Fibroblast of mammary gland (primary cell): ENCODE measurements at places on chromosomes 16 and 17.

DNA sequence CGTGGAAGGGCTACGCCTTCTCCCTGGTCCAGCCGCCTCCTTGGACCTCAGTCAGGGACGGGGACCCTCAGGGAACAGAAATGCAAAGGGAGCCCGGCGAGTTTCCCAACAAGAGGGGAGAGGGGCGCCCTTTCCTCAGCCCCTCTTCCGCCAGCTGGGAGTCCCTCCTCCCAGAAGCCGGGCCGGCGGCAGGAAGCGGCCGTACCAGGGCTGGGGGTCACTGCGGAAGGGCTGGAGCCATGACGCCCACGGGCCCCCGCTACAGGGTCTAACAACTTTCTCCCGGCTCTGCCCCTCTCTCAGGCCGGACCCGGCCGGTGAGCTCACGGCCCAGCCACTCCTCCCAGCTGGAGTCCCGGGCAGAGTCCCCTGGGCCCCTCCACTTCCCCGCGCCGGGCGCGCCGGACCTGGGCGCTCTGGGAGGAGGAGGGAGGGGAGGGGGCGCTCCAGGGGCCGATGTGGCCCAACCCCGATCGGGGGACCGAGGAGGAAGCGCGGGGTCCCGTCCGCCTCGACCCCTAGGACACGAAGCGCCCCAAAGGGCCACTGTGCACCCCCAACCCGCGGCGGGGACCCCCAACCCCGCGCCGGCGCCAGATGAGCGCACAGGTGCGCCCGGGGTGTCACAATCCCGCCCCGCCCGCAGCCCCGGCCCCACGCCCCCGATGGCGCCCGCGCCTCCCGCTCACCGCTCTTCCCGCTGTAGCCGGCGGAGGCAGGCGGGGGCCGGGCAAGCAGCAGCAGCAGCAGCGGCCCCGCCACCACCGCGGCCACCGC, 578 bp downstream of the PGAP6 start:
- no peak for DNase-seq

DNA sequence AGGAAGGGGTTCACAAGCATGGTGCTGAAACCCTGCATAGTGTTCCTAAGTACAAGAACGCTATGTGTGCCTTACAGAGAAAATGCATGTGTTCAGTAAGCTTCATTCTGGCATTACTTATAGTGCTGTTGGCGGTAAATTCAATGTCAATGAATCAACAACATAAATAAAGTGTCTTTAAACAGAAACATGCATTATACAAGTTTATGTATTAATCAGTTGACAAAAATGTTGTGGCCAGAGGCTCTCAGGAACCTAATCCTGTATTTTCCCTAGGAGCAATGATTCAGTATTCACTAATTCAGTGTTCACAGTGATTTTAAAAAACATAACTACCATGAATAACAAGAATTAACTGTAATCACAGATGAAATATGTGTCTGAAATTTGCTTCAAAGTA, 47.1 kb upstream of the MYOCD start:
- peak; percentile 83 for DNase-seq

GRCh38 chr16:30992931-30993816, 8.2 kb downstream of the HSD3B7 start:
- no peak for DNase-seq

DNA sequence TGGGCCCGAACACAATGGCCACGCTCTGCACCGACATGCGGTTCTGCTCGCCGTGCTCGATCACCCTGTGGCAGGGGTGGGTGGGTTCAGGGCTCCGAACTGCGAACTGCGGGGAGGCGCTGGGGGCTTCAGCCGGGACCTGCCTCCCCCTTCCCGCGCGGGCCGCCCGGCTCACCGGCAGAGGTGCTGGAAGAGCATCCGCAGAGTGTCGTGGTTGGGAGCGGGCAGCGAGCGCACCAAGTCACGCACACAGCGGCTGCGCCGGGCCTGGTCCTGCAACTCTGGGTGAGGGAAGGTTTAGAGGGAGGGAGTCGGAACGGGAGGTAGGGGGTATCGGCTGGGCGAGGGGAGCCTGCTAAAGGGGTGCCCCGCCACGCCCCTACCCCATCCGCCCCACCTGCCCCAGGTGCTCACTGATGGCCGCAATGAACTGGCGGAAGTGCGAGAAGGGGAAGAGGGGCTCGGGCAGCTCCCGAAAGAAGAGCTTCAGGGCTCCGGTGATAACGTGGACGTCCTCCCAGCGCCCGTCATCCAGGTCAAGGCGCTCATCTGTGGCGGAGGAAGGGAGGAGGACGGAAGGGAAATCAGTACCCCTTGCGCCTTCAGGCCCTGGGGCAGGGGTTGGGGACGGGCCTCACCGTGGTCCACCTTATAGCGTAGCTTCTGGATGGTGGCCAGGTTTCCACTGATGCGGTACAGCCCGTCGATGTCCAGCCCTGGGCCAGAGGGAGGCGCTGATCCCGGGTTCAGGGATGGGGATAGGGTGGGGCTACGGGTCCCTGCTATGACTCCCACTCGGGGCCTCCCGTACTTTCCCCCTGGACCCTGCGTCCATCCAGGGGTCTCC, 36.9 kb downstream of the ARHGAP27 start:
- no peak for DNase-seq

DNA sequence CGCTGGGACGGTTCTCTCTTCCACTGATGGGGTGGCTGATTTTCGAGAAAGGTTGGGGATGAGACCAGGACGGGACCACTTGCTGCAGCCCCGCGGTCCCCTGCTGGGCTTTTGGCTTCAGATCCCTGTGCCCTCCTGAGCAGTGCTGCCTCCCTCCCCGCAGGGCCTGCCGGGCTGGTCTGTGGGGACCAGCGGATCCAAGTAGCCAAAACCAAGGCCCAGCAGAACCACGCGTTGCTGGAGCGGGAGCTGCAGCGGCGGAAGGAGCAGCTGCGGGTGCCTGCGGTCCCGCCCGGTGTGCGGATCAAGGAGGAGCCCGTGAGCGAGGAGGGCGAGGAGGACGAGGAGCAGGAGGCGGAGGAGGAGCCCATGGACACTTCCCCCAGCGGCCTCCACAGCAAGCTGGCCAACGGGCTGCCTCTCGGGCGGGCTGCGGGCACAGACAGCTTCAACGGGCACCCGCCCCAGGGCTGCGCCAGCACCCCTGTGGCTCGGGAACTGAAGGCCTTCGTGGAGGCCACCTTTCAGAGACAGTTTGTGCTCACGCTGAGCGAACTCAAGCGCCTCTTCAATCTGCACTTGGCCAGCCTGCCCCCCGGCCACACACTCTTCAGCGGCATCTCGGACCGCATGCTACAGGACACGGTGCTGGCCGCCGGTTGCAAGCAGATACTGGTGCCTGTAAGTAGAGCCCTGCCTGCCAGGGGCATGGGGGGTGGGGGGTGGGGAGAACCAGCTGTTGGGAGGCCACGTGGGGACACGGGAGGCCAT, 28.6 kb downstream of the POLR3E start:
- no peak for DNase-seq

- DNase-seq: no peak
Measured at GRCh38 chr17:53191878-53192277, 630.8 kb upstream of the KIF2B start.

GRCh38 chr16:81809567-81809966, 30.5 kb downstream of the PLCG2 start:
- DNase-seq: no peak

GRCh38 chr16:77227745-77228144, 28.5 kb downstream of the SYCE1L start:
- no peak for DNase-seq

DNA sequence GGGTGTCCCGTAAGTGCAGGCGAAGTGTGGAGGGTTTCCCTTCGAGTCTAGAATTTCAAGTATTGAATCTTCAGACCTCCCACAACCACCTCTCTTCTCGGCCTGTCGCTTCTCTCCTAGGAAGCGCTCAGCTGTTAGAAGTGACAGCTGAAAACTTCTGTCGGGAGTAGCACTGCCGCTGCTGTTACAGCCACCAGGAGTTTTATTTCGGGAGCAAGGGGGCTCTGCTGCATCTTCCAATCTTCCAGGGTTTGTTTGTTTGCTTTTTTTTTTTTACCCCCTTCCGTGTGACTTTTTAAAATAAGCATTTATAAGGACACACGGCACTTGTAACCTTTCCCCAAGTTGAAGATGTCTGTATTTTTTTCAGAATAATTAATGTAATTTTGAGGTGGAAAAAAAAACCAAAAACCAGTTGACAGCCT, 767 bp downstream of the RPS6KB1 start:
- peak; percentile 18 for DNase-seq

DNA sequence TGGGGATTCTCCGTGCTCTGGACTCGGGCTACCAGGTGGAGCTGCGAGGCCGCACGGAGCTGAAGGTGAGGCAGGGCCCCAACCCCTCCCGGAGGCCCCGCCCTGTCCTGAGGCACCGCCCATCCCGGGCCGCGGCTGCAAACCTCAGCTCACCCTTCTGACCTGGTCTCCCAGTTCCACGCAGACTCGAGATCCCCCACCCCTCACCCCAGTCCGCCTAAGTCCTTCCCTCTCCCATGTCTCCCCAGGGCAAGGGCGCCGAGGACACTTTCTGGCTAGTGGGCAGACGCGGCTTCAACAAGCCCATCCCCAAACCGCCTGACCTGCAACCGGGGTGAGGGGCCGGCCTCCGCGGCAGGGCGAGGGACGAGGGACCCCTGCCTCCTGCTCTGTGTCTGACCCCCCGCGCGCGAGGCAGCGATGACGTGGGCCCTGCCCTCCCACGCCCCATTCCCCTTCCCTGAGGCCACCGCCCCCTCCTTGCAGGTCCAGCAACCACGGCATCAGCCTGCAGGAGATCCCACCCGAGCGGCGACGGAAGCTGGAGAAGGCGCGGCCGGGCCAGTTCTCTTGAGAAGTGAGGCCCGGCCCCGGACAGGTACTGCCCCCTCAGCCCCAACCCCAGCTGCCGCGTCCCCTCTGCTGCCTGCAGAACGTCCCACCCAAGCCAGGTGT, 13.7 kb downstream of the GUCY2D start:
- DNase-seq: no peak

GRCh38 chr17:39196808-39197291, 619 bp downstream of the CACNB1 start:
- DNase-seq: no peak

DNA sequence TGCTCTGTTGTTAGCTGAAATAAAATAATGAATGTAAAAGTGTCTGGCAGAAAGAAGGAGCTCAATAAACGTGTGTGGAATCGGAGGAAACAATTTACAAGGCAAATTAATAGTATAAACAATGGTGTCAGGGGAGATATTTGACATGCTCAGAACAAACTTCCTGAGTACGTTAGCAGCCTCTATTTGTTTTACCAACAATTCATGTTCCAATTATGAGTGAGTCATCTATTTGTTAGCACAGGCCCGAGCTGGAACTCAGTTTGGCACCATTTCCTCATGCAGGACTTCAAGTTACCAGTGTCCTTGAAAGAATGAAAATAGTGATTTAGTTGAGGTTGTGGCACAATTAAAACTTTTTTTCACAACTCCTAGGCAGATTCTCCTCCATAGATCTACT, 9.1 kb downstream of the ASIC2 start:
- DNase-seq: peak; percentile 90

DNA sequence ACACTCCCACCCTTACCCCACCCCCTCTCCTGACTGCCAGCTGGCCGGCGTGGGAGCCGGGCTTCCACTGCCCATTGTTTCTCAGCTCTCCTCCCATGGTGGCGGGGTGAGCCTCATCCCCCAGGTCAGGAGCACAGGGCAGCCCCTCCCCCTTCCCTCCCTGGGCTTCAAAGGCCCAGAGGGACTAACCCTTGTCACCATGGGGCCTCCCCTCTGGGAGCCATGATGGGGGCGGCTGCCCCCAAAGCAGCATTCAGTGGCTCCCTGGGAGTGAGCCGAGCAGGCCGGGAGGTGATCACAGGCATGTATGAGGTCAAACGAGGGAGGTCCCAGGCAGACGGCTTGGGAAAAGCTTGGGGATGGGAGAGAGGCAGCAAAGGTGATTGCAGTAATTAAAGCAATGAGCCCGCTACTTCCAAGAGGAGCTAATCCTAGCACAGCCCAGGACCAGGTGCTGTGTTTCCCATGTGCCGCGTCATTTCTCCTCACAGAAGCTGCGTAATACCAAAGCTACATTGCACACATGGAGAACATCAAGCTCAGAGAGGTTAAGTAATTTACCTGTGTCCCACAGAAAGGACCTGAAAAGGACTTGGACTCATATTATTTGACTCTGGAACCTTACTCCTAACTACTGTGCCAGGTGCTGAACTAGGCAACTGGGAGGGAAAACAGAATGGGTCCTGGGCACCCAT, 24.5 kb downstream of the CDK5RAP3 start:
- no peak for DNase-seq

DNA sequence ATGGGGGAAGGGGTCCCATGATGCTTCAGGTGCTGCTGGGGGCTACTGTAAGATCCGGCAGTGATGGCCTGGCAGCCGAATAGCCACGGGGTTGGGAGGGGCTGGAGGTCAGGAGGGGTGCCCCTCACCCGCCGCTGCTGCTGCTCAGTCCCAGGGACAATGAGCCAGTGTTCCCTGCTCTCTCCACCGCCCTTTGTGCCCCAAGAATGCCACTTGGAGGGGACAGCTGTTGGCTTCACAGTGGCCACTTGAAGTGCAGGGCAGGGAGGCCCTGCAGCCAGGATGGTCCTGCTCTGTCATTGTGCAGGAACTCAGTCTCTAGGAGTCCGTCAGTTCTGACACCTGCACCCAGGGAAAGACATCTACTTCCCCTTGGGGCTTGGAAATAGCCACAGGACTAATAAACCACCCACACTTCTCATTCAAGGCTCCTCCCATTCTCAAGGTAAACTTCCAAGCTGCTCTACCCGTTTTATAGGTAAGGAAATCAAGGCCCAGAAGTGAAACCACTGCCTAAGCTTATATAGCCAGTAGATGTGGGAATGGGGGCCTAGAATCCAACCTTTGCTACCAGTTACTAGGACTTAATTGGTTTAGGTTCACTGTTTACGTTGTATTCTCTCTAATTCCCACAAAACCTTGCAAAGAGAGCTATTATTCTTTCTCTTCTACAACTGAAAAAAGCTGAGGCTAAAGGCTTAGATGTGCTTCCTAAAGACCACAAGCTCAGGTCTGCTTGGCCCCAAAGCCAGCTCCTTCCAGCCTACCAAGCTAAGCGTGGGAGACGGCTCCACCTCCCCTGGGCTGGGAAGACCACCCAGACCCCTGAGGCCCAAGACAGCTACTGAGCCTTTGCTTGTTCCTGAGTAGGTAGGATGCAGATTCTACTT, 6.2 kb upstream of the CPSF4L start:
- DNase-seq: no peak

DNA sequence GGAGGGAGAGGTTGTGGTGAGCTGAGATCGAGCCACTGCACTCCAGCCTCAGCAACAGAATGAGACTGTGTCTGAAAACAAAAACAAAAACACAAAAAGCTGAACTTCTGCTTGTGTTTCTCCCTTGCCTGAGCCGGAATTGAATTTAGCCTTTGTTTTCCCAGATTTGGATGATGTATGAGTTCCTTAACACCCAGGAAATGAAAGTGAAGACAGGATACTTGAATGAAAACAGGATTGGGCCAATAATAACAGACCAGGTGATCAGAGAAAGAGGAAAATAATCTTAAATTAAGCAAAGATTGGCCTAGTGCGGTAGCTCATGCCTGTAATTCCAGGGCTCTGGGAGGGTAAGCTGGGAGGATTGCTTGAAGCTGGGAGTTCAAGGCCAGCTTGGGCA, 1.6 kb upstream of the NUPR1 start:
- no peak for DNase-seq

GRCh38 chr17:19726631-19727376, 10.4 kb upstream of the SLC47A2 start:
- peak; percentile 69 for DNase-seq

GRCh38 chr17:35244341-35245195, 1.7 kb downstream of the SLFN5 start:
- DNase-seq: peak; percentile 87
